ENCODE measurements at places on chromosomes 5 and 9. TPM values are rescaled to one million over a fixed set of nuclear protein-coding genes. Genes with fewer than 3 reads are reported as not detected.

Gene FKTN
- total RNA-seq, result 18.6 TPM

Gene PLAC8L1
- total RNA-seq, result 0.44 TPM

Gene TCF7
- 2.4 TPM for total RNA-seq

Gene PCDHA4
- total RNA-seq, result 7.6 TPM

Gene MELK
- 71.4 TPM for total RNA-seq

Gene FYB1
- total RNA-seq, result not detected

Gene CNTFR
- total RNA-seq, result 26.6 TPM

Gene GFI1B
- total RNA-seq, result not detected

Gene RNF183
- not detected for total RNA-seq

Gene PCDHB16
- 0.07 TPM for total RNA-seq

Gene SPATA9
- total RNA-seq, result not detected

Gene TAF1L
- total RNA-seq, result not detected

Gene HDAC3
- total RNA-seq, result 82.7 TPM

Gene CBY3
- total RNA-seq, result 0.44 TPM

Gene LCN1
- not detected for total RNA-seq

Gene CCNO
- 0.35 TPM for total RNA-seq

Gene PAXX
- total RNA-seq, result 45.7 TPM

Gene LPCAT1
- 70.2 TPM for total RNA-seq

Gene LCN6
- total RNA-seq, result not detected

Gene ANKDD1B
- 0.03 TPM for total RNA-seq

Gene IRX1
- total RNA-seq, result 2.7 TPM

Gene OCLN
- 39.9 TPM for total RNA-seq

Gene ANKH
- total RNA-seq, result 6.5 TPM

Gene OR1Q1
- not detected for total RNA-seq

Gene PCDHA12
- total RNA-seq, result 2.3 TPM

Gene ENG
- total RNA-seq, result 1.4 TPM

Gene SLC1A3
- 48.8 TPM for total RNA-seq

Measured in H7 (cell line).